ENCODE measurements at places on chromosomes 7 and 10.
A peak's percentile ranks its signal among the peaks of the same experiment; 100 is the strongest.

GRCh38 chr7:28890137-28890536 lies 68.0 kb downstream of the TRIL start:
- no peak for DNase-seq

DNA sequence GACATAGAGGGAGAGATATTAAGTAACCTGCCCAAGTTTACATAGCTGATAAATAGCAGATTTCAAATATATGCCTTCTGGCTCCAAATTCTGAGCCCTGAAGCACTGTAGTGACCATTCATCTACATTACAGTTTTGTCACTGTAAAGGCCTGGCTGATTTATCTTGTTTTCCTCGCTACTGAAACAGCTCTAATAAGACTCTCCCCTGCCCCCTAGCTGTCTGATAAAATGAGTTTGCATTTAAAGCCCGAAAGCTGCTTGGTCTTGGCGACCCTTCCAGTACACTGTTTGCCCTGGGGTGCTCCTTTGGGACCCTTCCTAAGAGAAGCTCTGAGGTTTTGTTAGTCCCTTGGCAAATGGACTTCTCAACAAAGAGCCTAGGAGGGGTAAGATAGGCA lies 59.7 kb upstream of the RAB11FIP2 start:
- DNase-seq, result peak; percentile 18

GRCh38 chr10:6271663-6272062 lies 68.9 kb downstream of the PFKFB3 start:
- no peak for DNase-seq

DNA sequence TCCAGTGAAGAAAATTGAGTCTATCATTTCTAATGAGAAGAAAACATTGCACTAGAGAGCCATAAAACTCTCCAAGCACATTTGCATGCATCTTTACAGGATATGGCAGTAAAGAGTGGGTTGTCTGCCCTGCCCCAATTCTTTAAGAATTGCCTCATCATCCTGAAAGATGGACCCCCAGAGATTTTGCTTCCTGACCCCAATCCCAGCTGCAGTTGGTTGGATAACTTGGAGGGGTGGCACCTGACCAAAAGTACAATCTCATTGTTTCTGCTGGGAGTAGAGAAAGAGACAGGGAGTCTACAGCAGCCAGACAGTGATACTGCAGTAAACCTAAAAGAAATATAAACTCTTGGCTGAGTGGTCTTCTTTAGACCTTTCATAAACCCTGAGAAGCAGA lies 49.1 kb upstream of the ADCY1 start:
- no peak for DNase-seq

- DNase-seq, result no peak
Measured at GRCh38 chr10:49448924-49449323, 53.0 kb upstream of the DRGX start.

DNA sequence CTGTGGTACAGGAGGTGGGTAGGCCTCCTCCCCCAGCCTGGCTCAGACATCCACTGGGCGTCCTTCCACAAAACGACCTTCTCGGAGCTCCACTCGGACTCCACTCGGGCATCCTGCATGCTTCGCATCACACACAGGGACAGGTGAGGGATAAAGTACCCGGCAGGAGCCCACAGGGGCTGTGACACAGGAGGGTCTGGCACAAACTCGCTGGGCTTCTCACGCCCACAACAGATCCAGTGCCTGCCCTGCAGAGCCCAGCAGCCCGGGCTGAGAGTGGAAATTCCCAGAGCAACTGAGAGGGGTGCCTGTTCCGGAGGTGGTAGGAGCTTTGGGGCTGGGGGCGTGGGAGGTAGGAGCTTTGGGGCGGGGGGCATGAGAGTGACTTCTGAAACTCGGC lies 108.4 kb downstream of the MKI67 start:
- DNase-seq, result no peak

DNA sequence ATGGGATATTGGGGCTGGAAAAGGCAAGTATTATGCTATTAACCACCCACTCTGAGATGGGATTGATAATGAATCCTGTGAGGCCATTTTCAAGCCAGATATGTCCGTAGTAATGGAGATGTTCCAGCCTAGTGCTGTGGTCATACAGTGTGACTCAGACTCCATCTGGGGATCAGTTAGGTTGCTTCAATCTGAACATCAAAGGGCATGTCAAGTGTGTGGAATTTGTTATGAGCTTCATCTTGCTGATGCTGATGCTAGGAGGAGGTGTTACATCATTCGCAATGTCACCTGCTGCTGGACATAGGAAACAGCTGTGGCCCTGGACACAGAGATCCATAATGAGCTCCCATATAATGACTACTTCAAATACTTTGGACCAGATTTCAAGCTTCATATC lies 144.7 kb downstream of the PLCE1 start:
- no peak for DNase-seq

GRCh38 chr7:107560898-107561516 lies 2.7 kb downstream of the COG5 start:
- DNase-seq, result no peak

DNA sequence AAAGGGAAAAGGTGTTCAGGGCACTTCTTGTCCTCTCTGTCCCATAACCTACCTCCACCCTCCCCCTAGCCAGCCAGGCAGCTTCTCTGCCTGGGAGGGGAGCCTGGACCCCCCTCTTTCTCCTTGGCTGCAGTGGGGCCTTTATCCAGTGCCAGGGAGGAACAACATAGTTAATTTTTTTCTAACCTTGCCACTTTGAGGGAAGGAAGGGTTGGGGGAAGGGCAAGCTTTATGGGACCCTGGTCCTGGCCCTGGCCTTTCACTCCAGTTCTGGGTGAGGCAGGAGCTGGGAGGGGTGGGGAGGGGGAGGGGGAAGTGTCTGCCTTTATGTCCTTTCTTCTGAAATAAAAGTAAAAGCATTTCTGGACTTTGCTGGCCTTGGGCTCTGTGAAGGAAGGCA lies 4.5 kb downstream of the VGF start:
- no peak for DNase-seq

DNA sequence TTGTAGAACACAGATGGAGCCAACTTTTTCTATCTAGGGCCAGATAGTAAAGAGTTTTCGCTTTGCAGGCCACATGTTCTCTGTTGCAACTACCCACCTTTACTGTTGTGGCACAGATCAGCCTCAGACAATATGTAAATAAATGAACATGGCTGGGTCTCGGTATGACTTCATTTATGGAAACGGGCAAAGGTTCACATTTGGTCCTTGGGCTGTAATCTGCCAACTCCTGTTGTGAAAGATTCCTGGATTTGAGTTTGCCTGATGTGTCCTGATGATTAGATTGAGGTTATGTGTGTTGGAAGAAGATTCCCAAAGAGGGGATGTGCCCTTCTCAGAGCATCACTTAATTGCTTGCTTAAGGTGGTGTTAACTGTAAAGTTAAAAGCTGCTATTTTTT lies 38.2 kb downstream of the RBM20 start:
- DNase-seq, result no peak

DNA sequence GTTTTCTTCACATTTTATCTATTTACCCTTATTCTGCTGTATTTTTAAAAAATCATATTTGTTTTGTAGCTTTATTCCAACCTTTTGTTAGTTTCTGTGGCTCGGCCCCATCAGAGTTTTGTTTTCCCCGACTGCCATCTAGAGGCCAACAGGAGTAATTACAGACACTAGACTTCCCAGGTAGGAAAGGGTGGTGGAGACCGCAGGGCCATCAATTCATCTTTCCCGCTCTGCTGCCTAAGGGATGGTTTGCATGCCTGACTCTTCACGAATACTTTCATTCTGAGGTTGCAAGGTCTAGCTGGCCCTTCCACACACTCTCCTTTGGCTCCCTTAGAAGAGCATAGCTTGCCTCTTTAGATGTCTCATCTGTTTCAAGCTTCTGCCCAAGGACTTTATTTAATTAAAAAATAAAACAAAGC lies 38.3 kb downstream of the LYZL2 start:
- DNase-seq, result peak; percentile 11

- DNase-seq, result no peak
Measured at GRCh38 chr10:1299041-1299726, 243.0 kb downstream of the WDR37 start.

DNA sequence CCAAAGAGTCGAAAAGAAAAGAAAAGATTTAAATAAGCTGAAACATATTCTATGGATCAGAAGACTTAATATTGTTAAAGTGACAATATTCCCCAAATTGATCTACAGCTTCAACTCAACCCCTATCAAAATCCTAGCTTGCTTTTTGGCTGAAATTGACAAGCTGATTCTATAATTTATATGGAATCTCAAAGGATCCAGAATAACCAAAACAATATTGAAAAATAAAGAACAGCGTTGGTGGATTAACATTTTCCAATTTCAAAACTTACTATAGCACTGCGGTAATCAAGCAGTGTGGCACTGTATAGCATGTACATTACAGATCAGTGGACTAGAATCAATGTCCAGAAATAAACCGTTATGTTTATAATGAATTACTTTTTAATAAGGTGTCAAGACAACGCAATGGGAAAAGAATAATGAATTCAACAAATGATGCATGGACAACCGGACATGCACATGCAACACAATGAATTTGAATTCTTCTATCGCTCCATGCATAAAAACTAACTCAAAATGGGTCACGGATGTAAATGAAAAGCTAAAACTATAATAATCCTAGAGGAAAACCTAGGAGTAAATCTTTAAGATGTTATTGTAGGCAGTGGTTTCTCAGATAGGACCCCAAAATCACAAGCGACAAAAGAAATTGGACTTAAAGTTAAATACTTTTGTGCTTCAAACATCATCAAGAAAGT lies 1.6 kb upstream of the ALOX5 start:
- no peak for DNase-seq

- DNase-seq, result no peak
Measured at GRCh38 chr7:36349626-36350025, 40.0 kb upstream of the ANLN start.

DNA sequence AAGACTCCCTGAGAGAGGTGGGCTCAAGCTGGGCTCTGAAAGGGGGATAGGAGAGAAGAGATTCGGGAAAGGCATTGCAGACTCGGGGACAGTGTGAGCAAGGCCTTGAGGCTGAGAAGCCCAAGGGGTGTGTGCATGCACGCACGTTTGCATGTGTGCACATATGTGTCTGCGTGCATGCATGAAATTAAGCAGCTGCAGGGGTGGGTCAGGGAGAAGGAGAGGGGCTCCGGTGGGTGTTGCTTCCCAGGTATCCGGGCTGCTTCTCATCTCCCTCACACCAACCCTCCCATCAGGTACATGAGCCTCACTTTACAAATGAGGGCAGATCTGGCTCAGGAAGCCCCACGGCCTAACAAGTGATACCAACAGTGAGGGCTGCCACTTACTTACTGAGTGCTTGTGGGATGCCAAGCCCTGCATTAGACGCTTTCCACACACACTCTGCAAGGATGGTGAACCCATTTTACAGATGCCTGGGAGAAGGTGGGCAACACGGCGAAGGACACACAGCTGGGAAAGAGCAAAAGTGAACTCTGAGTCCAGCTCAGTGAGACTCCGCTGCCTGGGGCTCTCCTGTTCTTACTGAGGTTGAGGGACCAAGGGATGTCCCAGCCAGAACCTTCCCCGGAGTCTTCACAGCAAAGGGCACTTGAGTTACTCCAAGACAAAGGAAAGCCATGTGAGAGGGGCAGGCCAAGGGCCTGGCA lies 26.4 kb downstream of the ZCCHC24 start:
- DNase-seq, result no peak

GRCh38 chr7:127504715-127505114 lies 80.7 kb downstream of the GCC1 start:
- DNase-seq, result peak; percentile 2

DNA sequence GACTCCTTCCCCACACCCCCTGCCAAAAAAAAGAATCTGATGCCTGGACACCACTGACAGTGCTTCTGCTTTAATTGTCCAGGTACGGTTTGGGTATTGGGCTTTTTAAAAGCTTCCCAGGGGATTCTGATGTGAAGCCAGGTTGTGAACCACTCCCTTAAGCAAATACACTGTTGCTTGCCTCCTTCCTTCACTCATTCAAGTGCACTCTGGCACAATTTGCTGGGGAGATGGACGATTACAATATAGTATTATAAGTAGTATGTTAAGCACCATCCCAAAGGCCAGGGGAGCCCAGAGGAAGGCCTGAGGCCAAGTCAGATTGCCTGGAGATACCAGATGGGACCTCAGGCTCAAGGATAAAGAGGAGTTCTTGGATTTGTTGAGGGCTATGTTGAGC lies 12.3 kb upstream of the ZNRF2 start:
- no peak for DNase-seq

GRCh38 chr10:1119027-1119426 lies 62.8 kb downstream of the WDR37 start:
- no peak for DNase-seq

DNA sequence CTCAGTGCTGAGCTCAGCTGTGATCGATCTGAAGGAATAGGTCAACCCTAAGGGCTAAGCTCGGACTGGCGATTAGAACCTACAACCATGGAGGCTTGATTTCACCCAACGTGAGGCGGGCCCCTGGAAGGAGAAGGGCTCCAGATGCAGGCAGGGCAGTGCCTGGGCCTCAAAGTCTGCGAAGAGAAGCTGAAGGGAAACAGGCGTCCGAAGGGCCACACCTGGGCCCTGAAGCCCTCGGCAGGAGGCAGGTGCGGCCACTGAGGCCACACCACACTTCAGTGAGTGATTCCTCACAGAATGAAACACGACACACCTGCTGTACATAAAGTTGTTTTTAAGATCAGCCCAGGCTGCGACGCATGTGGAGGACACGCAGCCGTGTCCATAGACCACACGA lies 198.7 kb downstream of the PTPRN2 start:
- DNase-seq, result no peak

DNA sequence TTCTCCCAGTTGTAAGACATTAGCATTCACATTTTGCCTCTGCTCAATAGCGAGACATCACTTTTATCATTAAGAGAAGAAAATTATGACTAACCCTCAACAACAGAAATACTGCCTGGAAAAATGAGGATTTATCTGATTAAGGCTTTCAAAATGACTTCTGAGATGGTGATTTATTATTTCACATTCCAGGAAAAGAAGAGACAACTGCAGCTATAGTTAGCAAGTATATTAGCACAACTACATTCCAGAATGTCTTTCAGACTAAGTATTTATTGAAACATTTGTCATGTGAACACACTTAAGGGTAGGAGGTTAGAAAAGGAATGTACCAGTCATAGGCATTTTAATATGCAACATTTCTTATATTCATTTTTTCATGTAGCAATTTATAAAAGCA lies 162.0 kb downstream of the IQUB start:
- DNase-seq, result no peak

DNA sequence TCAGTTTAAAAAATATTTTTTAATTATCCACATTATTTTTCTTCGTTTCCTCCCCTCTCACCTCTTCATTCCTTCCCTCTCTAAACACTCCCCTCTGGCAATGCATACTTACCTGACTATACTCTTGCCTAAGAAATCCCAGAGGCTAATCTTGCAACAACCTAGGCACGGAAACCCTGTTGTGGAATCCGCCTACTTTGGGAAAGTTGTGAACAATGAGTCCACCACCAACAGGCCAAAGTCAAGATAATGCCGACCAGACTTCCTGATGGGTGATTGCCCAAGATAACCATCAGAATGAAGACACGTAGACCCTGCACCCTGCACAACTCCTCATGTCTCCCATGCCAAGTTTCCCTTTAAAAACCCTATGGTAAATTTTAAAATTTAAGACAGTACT lies 521.5 kb downstream of the KIF20B start:
- DNase-seq, result no peak

- DNase-seq, result no peak
Measured at GRCh38 chr10:43069579-43069978, 7.3 kb upstream of the RET start.

All from SHP77 (cell line).